SK-N-SH (cell line): ENCODE measurements at places on chromosomes 4 and X.

DNA sequence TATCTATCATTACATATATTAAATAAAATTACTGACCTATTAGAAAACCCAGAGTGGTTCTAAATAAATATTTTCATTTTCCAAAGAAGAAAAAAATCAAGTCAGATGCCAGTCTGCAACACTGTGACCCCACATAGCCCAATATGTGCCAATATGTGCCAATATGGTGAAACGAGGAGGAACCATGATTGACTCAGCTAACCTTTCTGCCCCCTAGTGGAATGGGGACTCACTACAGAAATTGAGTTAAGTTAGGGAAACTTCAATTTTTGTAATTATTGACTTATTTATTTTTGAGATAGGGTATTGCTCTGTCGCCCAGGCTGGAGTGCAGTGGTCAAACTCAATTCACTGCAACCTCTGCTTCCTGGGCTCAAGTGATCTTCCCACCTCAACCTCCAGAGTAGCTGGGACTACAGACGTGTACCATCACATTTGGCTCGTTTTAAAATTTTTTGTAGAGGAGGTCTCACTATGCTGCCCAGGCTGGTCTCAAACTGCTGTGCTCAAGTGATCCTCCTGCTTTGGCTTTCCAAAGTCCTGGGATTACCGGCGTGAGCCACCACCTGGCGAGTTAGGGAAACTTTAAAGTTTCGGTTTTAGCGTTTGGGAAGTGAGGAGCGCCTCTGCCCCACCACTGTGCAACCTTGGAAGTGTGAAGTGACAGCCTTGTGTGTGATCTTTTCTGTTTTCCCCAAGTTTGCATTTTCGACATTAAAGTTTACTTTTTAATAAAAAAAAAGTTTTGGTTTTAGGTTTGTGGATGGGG lies 116.8 kb upstream of the SHISA3 start:
- peak; percentile 58 for DNase-seq

- peak; percentile 20 for DNase-seq
Measured at GRCh38 chr4:123443401-123444289, 47.0 kb downstream of the SPRY1 start.

- DNase-seq, result no peak
Measured at GRCh38 chr4:89762311-89762710, 74.7 kb downstream of the SNCA start.

GRCh38 chr4:15938182-15938581 lies 358 bp downstream of the FGFBP1 start:
- no peak for DNase-seq

DNA sequence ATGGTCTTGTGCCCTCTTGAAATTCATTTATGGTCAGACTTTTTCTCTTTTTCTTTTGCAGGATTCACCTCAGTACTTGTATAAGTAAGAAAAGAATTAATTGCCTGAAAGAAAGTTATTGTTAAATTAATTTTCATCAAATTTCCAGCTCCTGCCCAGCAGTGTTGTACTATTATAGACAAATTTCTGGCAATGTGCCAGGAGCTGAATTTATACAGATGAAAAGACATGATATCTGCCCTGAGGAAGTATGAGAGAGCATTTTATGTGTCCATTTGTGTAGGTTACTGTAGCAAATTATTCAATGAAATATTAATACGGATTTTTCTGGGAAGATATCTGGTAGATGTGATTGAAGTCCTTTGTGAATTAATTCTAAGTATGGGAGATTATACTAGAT lies 2371.5 kb upstream of the TENM3 start:
- DNase-seq, result no peak
